ENCODE measurements at places on chromosomes 3 and 15.

- no peak for DNase-seq
Measured at GRCh38 chr3:42369304-42369703, 41.1 kb downstream of the LYZL4 start.

DNA sequence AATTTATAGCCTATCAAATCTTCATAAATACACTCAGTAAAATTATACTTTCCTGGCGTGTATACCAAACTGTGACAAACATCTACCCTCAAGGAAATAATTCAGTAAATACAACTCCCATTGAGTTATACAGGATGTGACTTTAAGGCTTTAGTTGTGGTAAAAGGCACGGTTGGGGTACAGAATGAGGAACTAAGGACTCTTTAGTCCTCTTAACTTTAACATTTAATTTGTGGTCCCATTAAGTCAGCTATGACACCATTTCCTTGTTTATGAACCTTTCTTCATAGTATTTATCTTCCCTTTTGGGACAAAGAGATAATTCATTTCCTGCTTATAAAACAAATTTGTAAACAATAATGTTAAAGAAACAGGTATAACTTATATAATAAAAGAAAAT, 30.2 kb downstream of the IFT80 start:
- no peak for DNase-seq

- no peak for DNase-seq
Measured at GRCh38 chr3:95613993-95614392, 1200.4 kb upstream of the EPHA6 start.

DNA sequence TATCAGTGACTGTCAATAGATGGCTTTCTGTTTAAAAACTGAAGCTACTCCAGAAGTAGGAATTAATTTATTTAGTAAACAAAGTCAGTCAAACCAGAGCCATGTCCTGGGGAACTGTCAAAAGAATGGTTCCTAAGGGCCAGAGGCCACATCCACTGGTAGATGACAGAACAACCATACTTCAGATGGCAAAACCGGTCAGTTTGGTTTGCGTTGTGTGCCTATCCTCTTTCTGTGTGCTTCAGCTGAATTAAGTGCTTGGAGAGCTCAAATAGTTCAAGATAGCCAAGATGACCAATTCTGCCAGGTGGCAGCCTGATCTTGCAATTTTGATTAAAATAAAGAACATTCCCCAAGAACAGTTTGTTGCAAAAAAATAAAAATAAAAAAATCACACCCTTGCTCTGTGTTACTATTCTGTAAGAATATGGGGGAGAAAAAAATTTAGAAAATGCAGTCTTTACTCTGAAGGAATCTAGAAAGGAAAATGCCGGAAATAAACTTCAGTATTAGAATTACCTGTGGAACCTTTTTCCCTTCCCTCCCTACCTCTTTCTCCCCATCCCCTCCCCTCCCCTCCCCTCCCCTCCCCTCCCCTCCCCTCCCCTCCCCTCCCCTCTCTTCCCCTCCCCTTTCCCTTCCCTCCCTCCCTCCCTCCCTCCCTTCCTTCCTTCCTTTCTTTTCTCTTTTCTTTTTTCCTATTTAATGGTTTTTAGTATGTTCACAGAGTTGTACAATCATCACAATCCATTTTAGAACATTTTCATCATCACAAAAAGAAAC, 2.5 kb downstream of the MAP3K13 start:
- DNase-seq = no peak

GRCh38 chr3:125033135-125033534, 22.7 kb downstream of the HEG1 start:
- DNase-seq = no peak

- DNase-seq = no peak
Measured at GRCh38 chr3:93910097-93910496, 63.6 kb downstream of the PROS1 start.

GRCh38 chr15:80424381-80424780, 20.2 kb downstream of the ARNT2 start:
- DNase-seq = no peak

DNA sequence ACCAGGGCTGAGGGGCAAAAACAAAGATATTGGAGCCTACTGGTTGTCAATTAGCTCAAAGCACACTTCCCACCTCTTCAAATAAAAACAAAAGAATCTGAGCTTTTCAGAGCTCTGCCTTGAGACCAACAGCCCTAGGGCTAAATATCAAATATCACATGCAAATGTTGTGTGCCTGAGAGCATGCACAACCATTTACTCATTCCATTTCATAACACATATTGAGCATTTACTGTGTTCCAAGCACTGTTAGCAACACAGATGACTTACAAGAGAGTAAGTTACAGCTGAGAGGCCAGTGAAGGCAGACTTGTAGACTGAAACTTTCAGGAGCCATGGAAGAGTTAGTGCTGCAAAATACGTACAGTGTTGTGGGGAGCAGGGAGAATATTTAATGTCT, 222.4 kb downstream of the CPNE4 start:
- DNase-seq = no peak

- no peak for DNase-seq
Measured at GRCh38 chr3:181915551-181915950, 203.8 kb downstream of the SOX2 start.

DNA sequence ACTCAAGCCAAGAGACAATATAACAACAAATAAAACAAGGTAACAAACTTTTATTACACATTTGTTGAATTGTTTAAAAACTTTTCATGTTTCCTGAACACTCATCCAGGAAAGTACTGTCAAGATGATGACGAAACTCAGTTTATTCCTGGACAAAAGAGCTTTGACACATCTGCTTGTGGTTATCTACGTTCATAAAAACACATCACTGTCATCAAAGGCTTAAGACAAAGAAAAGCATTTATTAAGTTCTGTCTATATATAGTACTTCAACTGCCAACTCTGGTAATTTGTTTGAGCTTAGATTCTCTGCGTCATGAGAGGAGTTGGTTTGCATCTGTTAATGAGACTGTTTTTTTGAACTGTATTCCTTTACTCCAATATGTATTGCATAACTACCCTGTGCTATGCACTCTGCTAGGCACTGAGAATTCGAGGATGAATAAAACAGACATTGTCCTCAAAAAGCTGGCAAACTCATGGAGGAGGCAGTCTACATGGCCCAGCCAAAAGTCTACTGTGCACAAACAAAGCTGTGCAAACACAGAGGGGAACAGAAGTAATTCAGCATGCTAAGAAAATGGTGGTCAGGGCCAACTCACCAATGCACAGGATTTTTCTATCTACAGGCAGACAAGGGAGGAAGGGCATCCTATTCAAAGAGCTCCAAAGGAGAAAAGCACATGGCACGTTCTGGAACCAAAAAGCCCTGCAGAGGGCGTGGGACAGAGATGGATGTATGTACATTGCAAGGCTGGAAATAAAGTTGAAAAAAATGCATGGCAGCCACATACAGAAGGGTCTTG, 21.5 kb downstream of the PLD1 start:
- DNase-seq = peak; percentile 95

DNA sequence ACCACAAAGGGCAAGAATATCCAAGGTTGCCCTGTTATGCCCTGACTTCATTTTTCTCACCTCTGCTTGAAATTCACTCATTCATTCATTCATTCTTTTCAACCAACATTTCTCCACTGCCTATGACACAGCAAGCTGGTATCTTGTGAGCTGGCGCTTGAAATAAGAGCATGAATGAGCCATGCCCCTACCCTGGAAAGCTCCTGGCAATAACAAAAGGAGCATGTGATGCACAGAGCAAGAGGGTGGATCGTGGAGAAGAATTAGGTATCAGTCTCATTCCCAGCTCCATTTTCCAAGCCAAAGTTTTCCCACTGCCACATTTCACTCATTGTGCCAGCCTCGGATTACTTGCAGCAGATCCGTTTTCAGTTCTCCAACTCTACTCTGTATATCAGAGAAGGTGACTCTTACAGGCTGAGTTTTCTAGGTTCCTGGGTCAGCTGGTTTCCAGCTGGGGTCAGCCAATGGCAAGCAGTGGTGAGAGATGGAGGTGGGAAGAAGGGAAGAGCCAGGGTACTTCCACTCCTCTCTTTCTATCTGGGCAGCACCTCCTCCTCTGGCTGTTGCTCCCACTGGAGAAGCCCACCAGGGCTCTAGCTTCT, 144.8 kb downstream of the SUCLG2 start:
- DNase-seq = no peak

DNA sequence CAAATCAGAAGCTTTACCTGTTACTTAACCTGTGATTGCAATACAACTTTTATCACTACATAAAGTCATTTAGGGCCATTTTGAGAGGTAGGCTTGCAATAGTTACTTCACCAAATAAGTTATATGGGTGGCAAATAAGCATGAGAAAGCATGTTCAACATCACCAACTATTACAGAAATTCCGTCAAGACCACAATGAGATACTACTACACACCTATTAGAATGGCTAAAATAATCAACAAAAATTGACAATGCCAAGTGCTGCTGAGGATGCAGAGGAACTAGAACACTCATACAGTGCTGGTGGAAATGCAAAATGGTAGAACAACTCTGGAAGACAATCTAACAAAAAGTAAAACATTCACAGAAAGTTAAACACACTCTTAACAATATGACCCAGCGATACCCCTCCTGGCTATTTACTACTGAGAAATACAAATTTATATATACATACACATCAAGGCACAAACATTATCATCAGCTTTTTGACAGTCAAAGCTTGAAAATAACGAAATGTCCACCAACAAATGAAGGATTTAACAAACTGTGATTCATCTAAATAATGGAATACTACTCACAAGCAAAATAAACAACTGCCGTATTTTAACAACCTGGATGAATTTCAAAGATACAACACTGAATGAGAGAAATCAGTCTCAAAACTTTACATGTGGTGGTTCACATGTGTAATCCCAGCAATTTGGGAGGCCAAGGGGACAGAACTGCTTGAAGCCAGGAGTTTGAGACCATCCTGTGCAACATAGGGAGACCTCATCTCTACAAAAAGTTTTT, 82.9 kb downstream of the MYO9A start:
- DNase-seq = no peak

- DNase-seq = no peak
Measured at GRCh38 chr3:140712301-140712700, 34.4 kb downstream of the TRIM42 start.

- DNase-seq = no peak
Measured at GRCh38 chr3:58065700-58066167, 57.5 kb downstream of the FLNB start.

GRCh38 chr15:51193526-51193925, 98.8 kb upstream of the TNFAIP8L3 start:
- DNase-seq = no peak

- no peak for DNase-seq
Measured at GRCh38 chr3:44612678-44613077, 12.2 kb upstream of the ZNF197 start.

All from NCI-H1048 (cell line).